Stimulated activated CD4-positive, alpha-beta T cell treated with anti-CD3 and anti-CD28 coated beads, Interleukin-15, amount 100 ng/mL, for 1 hour (primary cell): ENCODE measurements at places on chromosomes 13 and 19.

GRCh38 chr19:772730-773436, 22.0 kb downstream of the MISP start:
- DNase-seq: no peak

DNA sequence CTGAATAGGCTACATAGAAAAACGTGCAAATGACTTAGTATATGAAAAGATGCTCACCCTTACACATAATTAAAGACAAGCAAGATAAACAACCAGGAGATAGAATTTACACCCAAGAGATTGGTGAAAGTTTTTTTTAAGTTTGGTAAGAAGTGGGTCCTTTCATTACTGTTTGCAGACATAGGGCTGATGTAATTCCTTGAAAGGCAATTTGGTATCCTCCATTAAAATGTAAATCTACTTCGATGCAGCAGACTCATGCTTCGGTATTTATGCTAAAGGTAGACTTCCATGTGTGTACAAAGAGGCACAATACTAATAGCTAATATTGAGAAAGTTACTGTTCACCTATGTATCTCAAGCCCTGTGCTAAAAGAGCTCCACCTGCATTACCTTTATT, 33.5 kb downstream of the CNMD start:
- no peak for DNase-seq

DNA sequence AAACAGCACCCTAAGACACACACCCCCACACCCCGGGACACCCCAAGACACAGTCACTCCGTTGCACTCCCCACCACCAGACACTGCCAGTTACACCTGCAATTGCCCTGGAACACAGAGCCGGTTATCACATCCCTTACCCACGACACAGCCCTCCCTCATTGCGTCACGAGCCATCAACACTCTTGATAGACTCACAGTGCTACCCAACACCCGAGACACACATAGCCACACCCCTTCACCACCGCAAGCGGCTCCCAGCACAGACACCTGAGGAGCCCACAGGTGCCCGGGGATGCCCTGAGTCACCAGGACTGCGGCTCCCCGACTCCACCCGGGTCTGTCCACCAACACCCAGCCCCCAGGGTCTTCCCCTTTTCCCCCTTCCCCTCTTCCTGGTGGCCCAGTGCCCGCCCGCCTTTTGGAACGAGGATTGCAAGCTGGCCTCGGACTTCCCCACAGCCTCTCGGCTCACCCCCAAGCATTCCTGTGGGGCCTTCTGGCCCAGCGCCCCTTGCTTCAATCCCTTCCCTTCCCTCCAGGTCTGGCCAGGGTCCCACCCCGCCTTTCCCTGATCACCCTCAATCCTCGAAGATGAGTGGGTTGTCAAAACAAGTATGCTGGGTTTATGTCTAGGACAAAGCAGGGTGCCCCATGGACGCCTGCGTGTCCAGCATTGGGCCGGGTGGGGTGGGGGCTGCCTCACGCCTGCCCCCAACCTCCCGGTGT, 1.7 kb upstream of the PTGER1 start:
- DNase-seq: no peak

GRCh38 chr19:1064661-1065605, 2.0 kb upstream of the ARHGAP45 start:
- DNase-seq: peak; percentile 55

- no peak for DNase-seq
These were observed 168.3 kb upstream of the SLITRK1 start for GRCh38 chr13:84050536-84050935.

DNA sequence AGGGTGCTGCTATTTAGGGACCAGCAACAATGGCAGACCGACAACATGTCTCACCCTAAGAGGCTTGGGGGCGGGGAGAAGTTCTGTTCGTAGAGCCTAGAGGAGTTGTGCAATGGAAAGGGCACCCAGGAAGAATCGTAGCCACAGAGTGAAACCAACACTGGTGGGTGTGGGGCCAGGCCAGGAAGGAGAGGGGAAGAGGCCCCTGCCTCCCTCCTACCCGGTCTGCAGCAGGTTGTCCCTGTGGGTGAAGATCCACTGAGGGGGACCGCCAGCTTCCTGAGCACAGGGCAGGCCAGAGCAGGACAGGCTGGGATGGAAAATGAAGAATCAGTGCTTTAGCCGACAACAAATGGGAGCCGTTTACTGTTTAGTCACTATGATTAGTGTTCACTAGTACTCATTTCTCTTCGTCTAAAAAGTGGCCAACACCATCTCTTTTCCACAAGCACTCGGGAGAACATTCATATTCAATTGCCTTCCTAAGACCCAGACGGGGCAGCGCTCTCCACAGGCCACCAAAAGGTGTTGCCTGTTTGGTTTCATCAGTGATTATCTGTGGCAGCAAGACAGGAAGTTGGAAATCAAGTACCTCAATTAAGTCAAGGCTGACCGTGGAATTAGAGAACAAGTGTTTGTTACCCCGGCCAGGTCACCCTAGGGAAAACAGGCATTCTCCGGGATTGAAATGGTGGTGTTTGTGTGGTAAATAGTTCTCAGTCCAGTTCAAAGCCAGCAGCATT, 1.1 kb upstream of the ATP11A start:
- peak; percentile 15 for DNase-seq

DNA sequence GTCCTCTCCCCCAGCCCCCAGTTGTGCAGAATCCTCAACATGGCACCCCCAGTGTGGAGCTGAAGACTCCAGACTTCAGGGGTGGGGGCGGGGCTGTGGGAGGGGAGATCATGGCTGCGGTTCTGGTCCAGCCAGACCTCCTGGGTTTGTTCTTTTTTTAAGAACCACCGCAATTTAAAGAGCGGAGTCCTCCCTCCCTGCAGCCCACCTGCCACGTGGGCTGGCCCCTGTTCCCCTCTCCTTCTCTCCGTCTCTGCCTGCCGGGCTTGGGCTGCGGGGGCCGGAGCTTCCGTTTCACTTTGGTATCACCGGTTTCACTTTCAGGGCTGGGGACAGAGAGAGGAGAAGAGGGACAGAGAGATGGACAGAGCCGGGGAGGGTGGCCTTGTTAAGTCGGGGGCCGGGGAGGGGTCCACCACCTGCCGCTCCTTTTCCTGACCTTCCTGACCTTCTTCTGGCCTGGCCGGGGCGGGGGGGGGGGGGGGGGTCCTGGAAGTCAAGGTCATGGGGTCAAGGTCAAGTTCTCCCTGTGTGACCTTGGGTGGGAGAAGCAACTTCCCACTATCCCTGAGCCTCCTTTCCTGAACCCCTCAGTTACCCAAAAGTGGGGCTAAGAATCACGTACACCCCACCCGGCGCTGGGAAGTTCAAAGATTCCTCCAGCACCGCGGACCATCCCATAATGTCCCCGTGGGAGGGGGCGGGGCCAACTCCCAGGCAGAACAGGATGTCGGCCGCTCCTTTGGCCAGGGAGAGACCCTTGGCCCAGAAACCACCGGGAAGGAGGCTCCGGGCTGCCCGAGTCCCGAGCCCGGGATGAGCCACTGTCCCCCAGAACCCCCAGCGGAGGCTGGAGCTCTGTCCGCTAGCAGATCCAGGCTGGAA, 11.3 kb upstream of the ZBTB7A start:
- no peak for DNase-seq

DNA sequence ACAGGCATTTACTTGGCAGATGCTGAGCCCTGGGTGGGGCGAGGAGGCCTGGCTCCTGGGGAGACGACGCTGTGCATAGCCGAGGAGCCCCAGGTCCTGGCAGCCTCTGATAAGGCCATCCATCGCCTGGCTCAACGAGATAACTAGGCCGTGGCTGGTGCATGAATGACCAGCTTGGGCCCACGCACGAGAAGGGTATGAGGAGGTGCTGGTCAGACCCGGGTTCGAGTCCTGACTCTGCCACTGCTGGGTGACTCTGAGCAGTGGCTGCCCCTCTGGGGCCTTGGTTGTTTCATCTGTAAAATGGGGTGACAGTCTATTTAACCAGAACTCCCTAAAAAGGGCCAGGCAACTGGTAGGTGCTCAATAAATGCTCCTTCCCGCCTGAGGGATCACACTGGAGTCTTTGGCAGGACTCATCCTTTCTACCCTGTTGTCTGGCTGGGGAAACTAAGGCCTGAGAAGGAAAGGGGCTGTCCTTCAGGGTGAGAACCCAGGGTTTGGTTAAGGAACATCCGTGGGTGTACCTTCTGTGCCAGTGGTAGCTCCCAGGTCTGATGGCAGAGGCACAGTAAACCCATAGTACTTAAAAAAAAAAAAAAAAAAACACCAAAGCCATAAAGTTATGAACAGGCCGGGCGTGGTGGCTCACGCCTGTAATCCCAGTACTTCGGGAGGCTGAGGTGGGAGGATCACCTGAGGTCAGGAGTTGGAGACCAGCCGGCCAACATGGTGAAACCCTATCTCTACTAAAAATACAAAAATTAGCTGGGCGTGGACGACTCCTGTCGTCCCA, 8.1 kb upstream of the ARRDC2 start:
- no peak for DNase-seq

GRCh38 chr19:55287361-55288079, 3.7 kb downstream of the BRSK1 start:
- DNase-seq: no peak

GRCh38 chr19:42068361-42068755, 1.6 kb downstream of the GRIK5 start:
- no peak for DNase-seq

DNA sequence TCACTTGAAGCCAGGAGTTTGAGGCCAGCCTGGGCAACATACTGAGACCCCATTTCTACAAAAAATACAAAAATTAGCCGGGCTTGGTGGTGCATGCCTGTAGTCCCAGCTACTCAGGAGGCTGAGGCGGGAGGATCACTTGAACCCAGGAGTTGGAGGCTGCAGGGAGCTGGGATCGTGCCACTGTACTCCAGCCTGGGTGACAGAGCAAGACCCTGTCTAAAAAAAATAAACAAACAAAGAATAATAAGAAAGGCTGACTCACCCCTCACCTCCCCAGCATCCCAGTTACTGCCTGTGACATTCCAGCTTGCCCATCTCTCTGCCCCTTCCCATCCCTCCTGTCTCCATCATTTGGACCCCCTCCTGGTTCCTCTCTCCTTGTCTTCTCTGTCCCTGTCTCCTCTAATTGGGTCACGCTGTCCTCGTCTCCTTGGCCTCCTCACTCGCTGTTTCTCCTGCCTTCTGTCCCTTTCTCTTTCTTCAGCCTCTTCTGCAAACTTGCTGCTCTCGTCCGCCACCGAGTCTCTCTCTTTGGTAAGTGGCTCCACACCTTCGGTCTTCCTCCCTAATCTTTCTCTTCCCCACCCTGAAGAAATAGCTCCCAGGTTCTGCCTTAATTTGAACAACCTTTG, 77.7 kb downstream of the RYR1 start:
- no peak for DNase-seq

DNA sequence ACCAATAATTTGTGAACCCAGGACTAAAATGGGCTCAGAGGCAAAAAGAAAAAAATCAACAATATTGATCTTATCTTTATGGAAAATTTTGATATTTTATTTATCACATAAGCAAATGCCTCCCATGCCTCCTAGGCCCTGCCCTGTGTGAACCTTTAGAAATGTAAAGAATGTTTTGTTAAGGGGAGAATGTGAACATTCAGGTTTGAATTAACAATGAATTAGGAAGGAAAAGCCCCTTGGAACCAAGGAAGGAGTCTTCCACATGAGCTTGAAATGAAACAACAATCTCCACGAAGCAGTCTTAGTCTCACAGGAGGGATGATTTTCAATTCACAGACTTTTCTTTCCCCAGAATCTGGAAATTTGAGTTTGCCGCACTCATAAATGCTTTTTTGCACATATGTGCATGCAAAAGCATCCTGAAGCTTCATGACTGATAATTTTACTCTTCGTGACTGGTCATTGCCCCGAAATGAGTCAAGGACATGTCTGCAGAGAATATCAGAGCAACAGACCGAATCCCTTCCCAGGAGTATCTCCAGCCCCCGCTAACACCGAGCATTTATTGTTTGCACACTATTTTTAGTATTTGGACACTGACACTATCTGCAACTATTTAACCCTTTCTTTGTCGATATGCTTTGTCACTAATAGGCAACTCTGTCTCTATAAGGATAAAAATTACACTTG, 135.2 kb downstream of the DCT start:
- no peak for DNase-seq
